ENCODE measurements at places on chromosomes 12 and 14.

- no peak for DNase-seq
Observed at GRCh38 chr12:114405519-114406271, at the start of gene TBX5. TBX5 (minus strand) TSS chr12:114406144; CDS start chr12:114403898, 2,246 bp downstream.

DNA sequence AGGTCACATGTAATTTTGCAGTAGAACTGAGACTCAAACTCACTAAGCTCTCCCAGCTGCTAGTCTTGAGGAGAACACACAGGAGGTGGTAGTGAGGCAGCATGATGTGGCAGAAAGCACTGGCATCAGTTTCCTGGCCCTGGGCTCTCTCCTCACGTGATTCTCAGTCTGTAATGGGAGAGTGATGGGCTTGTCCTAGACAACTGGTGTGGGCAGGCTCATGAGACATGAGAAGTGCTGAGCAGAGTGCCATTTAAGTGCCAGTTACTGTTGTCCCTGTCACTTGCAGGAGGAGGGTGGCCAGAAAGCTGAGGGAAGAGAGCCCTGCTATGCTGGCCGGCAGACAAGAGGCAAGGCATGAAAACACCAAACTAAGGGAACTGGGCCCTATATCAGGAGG lies 48.5 kb upstream of the OVCH1 start:
- no peak for DNase-seq

DNA sequence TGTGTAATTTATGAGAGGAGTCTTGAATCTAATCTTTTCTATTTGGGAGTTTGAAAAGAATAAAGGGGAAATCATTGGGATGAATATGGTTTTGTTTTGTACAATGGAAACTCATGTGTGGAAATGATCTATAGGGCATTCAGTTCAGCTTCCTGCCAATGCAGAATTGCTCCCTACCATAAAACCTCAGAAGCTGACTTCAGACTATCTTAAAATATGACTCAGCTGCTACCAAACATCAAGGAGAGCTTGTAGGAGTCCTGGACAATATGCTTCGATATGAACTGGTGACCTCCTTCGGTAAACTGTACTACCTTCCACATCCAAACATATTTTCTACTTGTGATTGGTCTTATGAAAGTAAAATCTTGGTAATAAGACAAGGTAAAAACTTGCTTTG lies 160.6 kb downstream of the CAPZA3 start:
- DNase-seq: no peak

GRCh38 chr12:26318661-26319068 lies 123.3 kb downstream of the SSPN start:
- DNase-seq: no peak

GRCh38 chr12:6352193-6353173 lies 10.6 kb upstream of the TNFRSF1A start:
- no peak for DNase-seq

- DNase-seq: no peak
Observed at GRCh38 chr14:50469982-50470381, 62.4 kb downstream of the MAP4K5 start.

DNA sequence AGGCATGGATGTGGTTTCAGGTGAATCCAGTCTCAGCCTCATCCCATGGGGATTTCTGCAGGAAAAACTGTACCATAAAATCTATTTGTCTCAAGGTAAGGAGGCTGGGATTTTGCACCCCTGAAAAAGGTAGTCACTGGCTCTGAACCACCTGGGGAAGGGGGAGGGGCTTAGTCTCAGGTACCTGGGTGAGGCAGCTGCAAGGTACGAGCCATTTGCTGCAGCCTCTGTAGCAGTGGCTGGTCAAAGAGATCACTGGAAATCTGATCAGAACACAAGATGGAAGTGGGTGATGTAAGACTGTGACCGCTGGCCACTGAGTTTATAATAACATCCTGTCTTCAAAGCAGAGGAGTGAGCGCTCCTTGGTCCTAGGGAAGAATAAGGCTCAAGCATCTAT lies 209.9 kb upstream of the NOS1 start:
- no peak for DNase-seq

DNA sequence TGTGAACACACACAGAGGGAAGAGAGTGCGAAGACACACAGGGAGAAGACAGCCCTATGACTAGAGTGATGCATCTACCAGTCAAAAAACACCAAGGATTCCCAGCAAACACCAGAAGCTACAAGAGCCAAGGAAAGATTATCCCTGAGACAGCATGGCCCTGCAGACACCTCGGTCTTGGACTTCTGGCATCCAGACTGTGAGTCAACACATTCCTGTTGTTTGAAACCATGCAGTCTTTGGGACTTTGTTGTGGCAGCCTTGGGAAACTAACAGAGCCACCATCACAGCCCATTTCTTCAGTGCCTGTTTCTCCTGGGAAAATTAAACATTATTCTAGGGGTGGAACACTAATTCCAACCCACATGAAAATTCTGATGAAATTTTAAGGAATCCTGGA lies 220.6 kb downstream of the GXYLT1 start:
- no peak for DNase-seq

GRCh38 chr14:101286271-101287018 lies 274.9 kb upstream of the DIO3 start:
- no peak for DNase-seq

GRCh38 chr14:101194373-101195308 lies 291.1 kb upstream of the RTL1 start:
- no peak for DNase-seq

GRCh38 chr12:62251609-62251958 lies 8.6 kb upstream of the USP15 start:
- DNase-seq: no peak

DNA sequence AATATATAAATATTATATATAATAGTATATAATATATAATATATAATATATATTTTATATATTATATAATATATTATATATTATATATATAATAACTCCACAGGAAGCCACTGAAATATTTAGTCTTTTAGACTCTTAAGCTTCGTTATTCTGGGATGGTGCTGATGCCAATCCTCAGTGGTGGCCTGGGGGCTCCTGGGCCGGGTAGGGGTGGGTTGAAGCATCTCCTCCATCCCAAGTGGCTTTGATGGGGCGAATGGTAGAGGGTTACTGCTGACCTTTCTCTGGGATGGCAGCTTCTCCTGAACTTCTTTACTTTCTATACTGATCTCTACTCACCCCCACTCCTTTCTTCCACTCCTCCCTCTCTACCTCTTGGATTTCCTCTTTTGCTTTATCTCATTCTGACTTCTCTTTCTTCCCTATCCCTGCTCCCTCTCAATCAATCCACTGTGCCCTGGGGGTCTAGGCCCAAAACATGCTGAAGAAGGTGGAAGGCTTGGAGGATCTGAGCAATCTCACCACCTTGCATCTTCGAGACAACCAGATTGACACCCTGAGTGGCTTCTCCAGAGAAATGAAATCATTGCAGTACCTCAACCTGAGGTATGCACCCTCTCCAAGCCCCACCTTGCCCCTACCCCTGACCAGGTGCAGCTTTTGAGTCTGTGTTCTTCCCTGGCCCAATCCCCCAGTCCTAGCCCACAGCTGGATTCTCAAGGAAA lies 4.8 kb upstream of the ENO2 start:
- no peak for DNase-seq

GRCh38 chr12:12546314-12546772 lies 16.3 kb downstream of the DUSP16 start:
- DNase-seq: no peak

All from stimulated activated CD8-positive, alpha-beta memory T cell treated with anti-CD3 and anti-CD28 coated beads, Interleukin-7, amount 100 ng/mL, for 24 hours (primary cell).